ENCODE measurements at places on chromosomes 7 and 10.

DNA sequence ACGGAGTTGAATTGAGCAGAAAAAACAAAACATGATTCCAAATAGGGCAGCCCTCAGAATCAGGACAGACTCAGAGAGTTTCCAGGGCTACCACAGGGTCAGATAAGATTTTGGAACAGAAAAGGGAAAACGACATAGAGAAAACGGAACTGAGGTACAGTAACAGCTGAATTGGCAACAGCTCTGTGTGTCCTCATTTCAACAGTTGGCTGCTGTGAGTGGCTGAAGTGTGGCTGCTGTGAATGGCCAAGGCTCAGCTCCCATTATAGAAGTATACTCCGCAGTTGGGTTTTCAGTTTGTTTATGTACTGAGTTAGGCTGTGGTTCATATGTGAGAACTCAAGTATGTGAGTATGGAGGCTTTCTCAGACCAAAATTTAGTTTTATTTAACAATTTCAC lies 32.0 kb downstream of the ANTXRL start:
- DNase-seq, result no peak

DNA sequence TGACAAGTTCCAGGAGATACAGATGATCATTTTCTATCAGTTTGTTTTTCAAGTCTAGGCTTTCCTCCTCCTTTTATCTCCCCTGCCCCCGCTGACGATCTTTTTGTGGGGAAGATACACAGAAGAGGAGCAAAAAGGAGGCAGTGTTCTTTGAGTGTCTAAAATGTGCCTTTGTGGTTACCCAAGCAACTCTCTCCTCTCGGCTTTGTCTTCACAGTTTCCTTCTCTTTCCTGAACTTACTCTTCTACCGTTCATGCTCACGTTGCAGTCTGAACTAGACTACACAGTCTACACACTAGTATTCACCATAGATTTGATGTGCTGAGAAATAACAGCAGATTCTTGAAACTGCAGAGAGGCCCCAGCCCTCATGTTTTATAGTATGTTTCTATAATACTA lies 23.6 kb downstream of the CEP41 start:
- no peak for DNase-seq

DNA sequence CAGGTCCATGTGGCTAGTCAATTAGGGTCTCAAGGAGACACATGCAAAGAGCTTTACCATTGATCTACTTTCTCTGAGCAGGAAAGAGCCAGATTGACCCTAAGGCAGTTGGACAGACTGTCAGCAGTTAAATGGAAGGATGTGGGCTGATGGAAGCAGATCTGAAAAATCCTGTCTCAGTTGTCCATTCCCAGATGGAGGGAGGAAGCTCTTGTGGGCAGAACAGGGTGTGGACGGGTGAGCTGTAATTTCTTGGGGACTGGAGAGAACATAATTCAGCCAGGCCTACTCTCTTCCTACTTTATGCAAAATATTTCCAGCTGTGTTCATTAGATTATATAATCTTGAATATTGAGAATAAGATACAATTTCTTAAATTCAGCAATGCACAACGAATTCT lies 163.6 kb downstream of the GNAT3 start:
- no peak for DNase-seq

- DNase-seq, result no peak
Observed at GRCh38 chr10:117673230-117674010, 130.9 kb downstream of the EMX2 start.

DNA sequence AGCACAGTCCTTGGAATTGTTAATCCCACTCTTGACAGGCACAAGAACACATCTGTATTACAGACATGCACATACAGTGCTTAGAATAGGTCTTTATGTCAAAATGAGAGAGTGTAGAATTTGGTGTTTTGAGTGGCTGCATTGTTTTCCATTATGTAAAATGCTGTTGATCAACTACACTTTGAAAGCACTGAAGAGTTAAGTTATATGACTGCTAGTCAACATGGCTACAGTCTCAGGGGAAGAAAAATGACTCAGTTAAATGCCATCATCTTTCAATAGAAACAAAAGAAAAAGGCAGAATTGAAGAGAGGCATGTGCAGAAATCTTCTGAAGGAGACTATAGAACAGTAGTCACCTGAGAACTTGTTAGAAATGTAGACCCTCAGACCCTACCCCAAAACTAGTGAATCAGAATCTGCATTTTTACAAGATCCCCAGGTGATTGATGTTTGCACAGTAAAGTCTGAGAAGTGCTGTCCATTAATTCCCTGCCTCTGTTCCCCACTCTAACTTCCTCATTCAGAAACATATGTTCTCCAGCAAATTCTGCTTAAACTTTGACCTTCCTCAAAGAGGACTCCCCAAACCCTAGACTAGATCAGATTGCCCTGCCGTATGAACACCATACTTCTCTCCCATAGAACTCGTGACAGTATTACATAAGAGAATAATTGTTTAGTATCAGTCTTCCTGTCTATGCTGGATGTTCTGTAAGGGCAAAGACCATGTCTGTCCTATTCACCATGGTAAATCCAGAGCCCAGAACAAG lies 16.0 kb downstream of the SND1 start:
- DNase-seq, result no peak

Data from left renal pelvis (tissue), 4 donors.